Activated CD4-positive, CD25-positive, alpha-beta regulatory T cell treated with anti-CD3 and anti-CD28 coated beads, Interleukin-2, amount 50 U/mL, for 16 hours (primary cell): ENCODE measurements at places on chromosomes 6 and 20.
A peak's percentile ranks its signal among the peaks of the same experiment; 100 is the strongest.

GRCh38 chr20:36969478-36970186 lies 18.1 kb upstream of the SAMHD1 start:
- DNase-seq, result peak; percentile 10

DNA sequence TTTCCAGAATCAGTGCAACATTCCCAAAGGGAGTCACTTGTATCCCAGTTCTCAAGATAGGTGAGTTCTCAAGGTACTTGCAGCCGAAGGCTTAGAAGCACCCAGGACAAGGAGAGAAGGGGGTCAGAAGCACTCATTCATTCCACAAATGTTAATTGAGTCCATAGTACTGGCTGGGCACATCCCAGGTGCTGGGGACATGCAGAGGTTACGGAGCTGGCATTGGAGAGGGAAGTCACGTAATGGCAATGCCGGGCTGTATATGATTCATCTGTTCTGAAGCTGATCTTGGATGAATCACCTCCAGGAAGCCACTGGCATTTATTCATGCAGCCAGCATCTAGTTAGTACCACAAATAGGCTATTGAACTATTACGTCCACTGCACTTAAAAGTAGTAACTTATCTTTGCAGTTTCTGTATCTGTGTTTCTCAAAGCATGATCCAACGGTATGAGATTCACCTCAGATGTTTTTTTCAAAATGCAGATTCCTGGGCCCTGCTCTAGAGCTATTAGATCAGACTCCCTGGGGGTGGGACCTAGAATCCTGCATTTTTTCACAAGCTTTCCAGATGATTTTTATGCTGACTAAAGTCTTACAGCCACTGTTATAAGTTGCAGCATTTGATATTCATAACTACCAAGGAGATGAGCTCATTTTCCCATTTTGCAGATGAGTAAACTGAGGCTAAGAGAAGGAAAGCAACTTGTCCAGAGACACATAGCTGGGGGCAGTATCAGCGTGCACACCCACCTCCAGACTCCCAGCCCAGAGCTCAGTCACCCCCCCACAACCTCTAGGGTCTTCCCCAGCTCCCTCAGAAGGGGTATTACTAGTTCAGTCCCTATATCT lies 44.1 kb upstream of the ID1 start:
- DNase-seq, result no peak

DNA sequence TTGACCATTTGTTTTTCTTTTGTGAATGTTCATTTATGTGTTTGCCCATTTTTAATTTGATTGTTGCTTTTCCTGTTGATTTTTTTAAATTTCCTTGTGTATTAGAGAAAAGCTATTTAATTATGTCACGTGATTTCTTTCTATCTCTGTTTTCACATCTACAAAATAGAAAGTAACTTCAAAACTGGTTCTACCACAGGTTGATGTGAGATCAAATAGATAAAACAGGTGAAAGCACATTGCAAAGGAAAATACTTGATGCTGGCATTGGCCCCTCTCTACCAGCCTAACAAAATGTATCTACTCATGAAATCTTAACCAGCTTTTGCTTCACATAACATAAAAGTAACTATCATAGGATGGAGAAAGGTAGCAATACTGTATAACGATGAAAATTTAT lies 129.2 kb downstream of the TMEM242 start:
- no peak for DNase-seq

DNA sequence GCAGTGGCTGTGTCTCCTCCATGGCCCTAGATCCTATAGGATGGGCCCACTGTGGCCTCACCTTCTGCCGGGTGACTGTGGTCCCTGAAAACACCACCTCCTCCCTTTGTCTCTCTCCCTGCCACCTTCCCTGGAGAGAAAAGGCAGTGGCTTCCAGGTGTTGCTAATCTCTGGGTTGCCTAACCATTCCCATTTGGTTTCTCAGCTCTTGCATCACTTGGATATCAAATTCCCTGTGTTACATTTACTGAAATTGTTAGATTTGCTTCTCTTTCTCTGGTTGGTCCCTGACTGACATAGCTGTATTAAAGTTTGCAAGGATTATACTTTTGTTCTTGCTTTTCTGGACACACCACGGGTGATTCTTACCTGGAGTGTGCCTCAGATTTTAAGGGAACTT lies 9.3 kb upstream of the ZFP64 start:
- DNase-seq, result no peak

DNA sequence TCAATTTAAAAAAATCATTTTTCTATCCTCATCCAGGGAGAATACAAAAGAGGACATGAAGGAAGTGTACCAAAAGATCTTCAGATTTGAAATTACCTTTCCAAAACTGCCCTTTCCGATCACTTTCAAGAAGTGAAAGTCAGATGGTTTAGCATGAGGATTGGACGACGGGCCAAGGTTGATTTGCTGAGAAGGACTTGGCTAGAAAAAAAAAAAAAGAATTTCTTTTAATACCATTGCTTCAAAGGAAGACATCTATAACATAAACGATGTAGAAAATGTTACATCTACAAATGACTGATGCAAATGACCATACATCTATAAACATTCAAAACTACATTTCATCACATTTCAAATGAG lies 120.9 kb upstream of the SLC2A12 start:
- no peak for DNase-seq

DNA sequence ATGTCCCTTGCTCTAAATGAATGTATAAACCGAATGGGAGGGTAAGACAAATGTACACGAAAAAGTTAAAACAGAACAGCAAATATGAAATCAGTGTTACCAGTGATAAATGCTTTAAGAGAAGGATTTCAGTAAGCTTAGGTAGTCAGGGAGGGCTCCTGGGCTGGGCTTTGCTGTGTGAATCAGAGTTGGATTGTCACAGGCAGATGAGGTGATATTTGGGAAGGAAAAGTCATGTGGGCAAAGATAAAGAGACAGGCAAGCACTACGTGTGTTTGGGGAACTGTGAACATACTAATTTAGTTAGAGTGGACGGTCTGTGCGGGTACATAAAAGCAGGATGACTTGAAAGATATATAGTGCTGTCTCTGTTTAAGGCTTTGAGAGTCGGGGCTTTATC lies 114.8 kb downstream of the CRYBG1 start:
- DNase-seq, result no peak

GRCh38 chr6:9405369-9405768 lies 970.0 kb upstream of the SLC35B3 start:
- no peak for DNase-seq

GRCh38 chr6:46104209-46104608 lies 25.6 kb upstream of the ENPP4 start:
- DNase-seq, result no peak

GRCh38 chr20:59804871-59805665 lies 128.4 kb downstream of the SYCP2 start:
- no peak for DNase-seq
